ENCODE measurements at places on chromosomes 16 and 17.

DNA sequence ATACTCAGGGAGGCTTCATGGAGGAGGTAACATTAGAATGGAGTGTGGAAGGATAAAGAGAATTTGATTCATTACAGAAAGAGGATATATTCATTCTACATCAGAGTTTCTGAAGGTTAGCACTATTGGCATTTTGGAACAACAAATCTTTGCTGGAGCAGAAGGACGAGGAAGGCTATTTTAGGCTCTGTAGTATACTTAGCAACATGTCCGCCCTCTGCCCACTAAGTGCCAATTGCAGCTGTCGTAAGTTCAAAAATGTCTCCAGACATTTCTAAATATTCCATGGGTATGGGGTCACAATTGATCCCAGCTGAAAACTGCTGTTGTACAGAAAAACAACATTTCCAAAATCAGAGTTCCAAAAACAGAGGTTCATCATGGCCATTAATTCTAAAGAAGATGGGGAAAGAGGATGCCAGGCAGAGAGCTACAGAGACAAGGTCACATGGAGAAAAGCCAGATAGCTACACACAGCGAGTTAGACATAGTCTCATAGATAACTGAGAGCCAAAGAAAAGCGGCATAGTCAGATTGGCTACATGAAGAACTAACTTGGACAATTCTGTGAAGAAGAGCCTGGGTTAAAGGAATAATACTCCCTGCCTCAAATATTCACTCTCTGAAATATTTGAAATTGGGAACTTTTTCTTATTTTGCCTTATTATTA lies 846.4 kb upstream of the CDH8 start:
- no peak for DNase-seq

GRCh38 chr16:23726710-23727109 lies 13.7 kb upstream of the ERN2 start:
- DNase-seq, result no peak

GRCh38 chr17:69473841-69474831 lies 59.6 kb downstream of the MAP2K6 start:
- DNase-seq, result no peak

- no peak for DNase-seq
Measured at GRCh38 chr16:47320546-47321310, 140.1 kb downstream of the ITFG1 start.

GRCh38 chr16:78286065-78286464 lies 186.6 kb downstream of the WWOX start:
- DNase-seq, result no peak

- DNase-seq, result no peak
Measured at GRCh38 chr16:64225036-64225435, 896.8 kb downstream of the CDH11 start.

GRCh38 chr16:56715126-56715525 lies 14.8 kb upstream of the NUP93 start:
- DNase-seq, result no peak

- no peak for DNase-seq
Measured at GRCh38 chr17:37659925-37660324, 16.7 kb upstream of the DDX52 start.
